ENCODE measurements at places on chromosomes 7 and 10. TPM values are rescaled to one million over a fixed set of nuclear protein-coding genes. Genes with fewer than 3 reads are reported as not detected.

GRCh38 chr7:2331707-2332106 lies 17.5 kb upstream of the SNX8 start:
- no peak for DNase-seq

DNA sequence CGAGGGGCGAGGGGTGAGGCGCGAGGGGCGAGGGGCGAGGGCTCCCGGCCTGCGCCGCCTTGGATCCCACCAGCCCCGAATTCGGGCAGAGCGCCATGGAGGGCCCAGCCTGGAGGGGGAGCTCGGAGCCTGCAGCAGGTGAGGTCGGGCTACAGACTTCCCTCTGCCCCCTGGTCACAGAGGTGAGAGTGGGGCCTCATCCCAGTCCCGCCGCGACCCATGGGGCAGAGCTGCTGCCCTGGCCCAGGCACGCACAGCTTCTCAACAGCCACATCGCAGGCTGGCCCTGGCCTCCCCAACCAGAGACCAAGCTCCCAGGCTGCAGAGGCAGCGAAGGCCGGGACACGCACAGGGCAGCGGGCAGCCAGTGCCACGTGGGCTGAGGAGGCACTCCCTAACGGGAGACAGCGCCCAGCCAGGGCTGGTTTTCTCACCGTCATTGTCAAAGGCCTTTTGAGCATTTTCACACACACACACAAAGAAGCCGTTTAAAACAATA lies 191.8 kb downstream of the PTPRN2 start:
- no peak for DNase-seq

DNA sequence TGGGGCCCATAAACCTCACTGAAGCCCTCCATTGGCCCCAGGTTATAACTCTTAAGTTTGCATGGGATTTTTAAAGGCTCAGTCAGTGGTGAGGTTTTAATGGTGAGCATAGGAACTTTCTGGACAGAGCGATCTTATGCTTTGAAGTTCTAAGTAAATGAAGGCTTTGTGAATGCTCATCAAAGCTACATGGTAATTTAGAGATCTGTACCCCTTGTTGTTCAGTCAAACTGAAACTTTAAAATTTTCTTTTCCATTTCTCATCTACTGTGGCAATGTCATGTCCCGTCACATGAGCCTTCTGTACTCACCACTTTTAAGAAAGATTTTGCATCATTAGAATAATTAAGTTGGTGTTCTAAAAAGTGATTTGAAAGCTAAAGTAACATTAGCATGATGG lies 39.9 kb downstream of the CHN2 start:
- DNase-seq: no peak

GRCh38 chr10:52706332-52707070 lies 66.1 kb downstream of the MBL2 start:
- DNase-seq: no peak

The RGR gene
- not detected for total RNA-seq

The FAM24A gene
- total RNA-seq: not detected

The TCERG1L gene
- not detected for total RNA-seq

Data from Panc1 (cell line).